Renal cortical epithelial cell (primary cell): ENCODE measurements at places on chromosomes 7 and 10. TPM values are rescaled to one million over a fixed set of nuclear protein-coding genes. Genes with fewer than 3 reads are reported as not detected.
A peak's percentile ranks its signal among the peaks of the same experiment; 100 is the strongest.

TMEM196 gene
- total RNA-seq: 0.17 and 1.2 TPM in 2 replicates

GRCh38 chr7:110573862-110574528 is 516.9 kb upstream of the LRRN3 start:
- DNase-seq: peak; percentile 89

- DNase-seq: peak; percentile 76
These were observed 722 bp downstream of the AGR2 start for GRCh38 chr7:16803881-16804673.

- DNase-seq: peak; percentile 100
These were observed 866.4 kb downstream of the LRMDA start for GRCh38 chr10:76297780-76298281.

DNA sequence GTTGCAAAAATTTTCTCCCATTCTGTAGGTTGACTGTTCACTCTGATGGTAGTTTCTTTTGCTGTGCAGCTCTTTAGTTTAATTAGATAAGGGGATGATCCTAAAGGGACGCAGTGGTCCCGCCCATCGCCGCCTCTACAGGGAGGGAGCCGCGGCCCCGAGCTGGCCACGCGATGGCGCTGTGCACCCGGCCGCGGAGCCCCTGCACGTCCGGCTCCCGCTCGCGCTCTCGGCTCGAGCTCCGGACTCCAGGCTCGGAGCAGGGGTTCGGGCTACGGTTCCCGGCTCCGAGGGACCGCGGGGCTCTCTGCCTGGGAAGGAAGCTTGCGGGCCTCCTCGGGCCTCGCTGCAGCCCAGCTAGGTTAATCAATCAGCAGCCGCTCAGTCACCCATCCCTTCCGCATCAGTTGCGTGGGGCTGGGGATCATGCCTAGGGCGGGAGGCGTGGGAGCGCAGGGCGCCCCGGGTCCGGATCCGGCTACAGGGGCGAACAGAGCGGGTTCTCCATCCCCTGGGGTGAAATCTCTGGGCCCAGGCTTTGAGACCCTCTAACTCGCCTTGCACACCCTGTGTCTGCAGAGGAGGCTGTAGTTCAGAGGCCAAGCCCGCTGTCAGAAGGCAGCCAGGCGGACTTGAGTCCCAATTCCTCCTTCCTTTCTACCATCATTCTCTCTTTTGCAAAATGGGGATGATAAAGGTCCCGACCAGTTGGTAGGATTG is 97.9 kb downstream of the WDR11 start:
- peak; percentile 24 for DNase-seq

DNA sequence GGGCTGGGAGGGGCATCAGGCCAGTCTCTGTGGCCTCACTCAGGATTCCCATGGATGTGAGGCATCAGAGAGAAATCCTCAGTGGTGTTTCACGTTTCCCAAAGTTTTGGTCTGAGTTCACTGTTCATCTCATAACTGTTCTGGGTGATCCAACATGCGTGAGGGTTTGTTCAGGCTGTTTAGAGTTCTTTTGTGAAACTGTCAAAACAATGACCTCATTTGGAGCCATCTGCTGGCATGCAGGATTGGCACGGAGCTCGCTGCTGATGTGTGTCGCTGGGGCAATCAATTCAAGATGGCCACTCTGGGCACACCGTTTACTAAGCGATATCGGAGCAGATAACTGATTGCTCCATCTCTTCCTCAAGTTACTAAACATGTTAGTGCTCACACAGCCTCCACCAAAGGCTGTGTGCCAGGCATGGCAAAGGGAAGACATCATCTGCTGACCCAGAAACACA is 365.6 kb downstream of the WDR11 start:
- no peak for DNase-seq

KLF14 gene
- 0.05 TPM in 1 of 2 replicates, not detected in the other for total RNA-seq

DNA sequence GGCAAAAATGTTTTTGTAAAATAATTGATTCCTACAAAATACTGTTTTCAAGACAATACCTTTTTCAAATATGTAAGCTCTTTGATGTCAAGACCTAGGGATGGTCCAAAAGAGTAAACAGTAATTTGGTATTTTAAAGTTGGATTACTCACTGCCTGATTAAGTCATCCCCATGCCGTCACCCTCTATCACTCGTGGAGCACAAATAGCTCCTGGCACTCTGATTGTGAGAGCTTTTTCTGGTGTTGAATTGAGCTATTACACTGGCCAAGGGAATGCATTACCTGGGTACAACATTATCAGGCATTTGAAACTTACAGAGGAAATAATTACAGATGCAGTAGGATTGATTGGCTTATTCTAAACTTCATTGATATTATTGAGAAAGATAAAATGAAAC is 231.9 kb upstream of the GRM3 start:
- peak; percentile 1 for DNase-seq

GIGYF1 gene
- total RNA-seq: 7.3 and 26.1 TPM in 2 replicates

HNRNPA2B1 gene
- 72.9 and 220 TPM in 2 replicates for total RNA-seq

GRCh38 chr10:43226851-43227845 is 39.7 kb downstream of the RASGEF1A start:
- no peak for DNase-seq

GRCh38 chr10:86836044-86836443 is 79.6 kb downstream of the BMPR1A start:
- peak; percentile 11 for DNase-seq

GRCh38 chr10:3249307-3249889 is 76.8 kb upstream of the PITRM1 start:
- DNase-seq: no peak

CNNM2 gene
- 1.7 and 11.6 TPM in 2 replicates for total RNA-seq

DNA sequence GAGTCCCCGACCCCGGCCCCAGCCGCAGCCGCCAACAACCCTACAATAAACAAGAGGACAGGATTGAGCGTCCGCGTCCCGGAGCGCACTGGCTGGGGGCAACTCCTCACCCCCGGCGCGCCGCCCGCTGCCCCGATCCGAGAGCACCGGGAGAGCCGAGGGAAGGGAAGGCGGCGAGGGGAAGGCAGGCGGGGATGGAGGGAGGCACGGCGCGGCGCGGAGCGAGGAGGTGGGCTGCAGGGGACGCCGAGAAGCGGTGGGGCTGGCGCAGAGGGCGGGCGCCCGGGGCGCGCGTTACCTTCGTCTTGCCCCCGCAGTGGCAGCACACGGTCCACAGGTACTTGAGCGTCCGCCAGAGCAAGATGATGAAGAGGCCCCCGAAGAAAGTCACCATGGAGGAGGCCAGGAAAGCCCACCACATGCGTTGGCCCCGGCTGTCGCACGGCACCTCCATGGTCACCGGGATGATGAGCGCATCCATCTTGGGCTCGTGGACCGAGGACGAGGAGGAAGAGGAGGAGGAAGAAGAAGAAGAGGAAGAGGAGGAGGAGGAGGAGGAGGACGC is 559 bp downstream of the KCNMA1 start:
- DNase-seq: no peak

DNA sequence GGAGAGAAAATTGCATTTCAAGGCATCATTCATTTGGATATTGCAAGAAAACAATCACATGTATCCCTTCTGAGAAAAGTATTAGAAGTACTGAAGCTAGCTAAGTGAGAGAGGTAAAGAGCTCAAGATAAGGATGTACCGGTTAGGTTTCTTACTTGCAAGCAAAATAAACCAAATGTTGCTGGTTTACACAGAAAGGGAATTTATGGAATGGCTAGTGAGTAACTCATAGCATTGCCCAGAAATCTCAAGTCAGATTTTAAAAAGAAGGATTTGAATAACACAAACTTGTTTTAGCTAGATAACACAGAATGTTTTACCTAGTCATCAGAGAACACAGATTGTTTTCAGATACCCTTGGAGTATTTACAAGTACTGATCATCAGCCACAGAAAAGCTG is 30.6 kb downstream of the KLHL7 start:
- DNase-seq: no peak

- peak; percentile 71 for DNase-seq
These were observed 1.0 kb upstream of the LRRN3 start for GRCh38 chr7:111089822-111090426.

- DNase-seq: no peak
These were observed 16.8 kb downstream of the GTF2IRD1 start for GRCh38 chr7:74470504-74470903.

DNA sequence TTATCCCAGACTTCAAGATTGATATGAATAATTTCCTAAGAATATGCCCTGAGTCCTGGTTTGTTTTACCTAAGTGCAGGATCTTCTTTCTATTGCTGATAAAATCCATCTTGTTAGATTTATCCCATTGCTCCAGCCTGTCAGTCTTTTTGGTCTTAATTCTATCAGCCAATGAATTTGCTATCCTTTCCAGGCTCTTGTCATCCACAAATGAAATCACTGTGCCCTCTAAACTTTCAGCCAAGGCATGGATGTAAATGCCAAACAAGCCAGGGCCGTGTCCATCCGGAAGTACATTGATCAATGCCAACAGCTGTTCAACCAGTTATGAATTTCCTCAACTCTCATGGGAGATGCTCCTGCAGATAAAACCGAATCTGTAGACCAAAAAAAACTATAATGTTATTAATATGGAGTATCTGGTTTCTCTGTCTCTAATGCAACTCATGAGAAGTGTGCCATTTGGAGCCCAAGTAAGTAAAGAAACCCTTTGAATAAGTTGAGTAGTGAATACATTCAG is 40.0 kb downstream of the NPY start:
- DNase-seq: no peak

- peak; percentile 76 for DNase-seq
These were observed 21.1 kb downstream of the CHUK start for GRCh38 chr10:100208276-100208675.

GRCh38 chr10:89518108-89518507 is 17.3 kb downstream of the SLC16A12 start:
- no peak for DNase-seq

- DNase-seq: no peak
These were observed 82.0 kb downstream of the ARL4A start for GRCh38 chr7:12769444-12769843.

GRCh38 chr10:2128991-2129390 is 391.7 kb upstream of the ADARB2 start:
- no peak for DNase-seq

VIPR2 gene
- 0.10 TPM in 1 of 2 replicates, not detected in the other for total RNA-seq

DNA sequence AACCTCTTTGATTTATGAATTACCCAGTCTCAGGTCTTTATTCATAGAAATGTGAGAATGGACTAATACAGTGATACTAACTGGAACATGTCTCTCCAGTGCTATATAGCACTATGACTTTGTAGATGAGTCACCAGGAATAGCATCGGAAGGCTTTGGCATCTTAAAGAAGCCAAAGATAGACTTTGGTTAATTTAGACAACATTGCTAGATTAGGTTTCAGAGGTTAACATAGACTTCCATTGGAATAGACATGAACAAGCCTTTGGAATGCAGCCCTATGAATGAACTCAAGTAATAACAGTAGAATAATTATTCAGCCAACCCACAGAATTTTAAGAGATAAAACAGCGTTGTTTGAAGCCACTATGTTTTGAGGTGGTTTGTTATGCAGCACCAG is 169.2 kb downstream of the HGF start:
- DNase-seq: no peak

COL17A1 gene
- 0.89 and 3.3 TPM in 2 replicates for total RNA-seq

DNA sequence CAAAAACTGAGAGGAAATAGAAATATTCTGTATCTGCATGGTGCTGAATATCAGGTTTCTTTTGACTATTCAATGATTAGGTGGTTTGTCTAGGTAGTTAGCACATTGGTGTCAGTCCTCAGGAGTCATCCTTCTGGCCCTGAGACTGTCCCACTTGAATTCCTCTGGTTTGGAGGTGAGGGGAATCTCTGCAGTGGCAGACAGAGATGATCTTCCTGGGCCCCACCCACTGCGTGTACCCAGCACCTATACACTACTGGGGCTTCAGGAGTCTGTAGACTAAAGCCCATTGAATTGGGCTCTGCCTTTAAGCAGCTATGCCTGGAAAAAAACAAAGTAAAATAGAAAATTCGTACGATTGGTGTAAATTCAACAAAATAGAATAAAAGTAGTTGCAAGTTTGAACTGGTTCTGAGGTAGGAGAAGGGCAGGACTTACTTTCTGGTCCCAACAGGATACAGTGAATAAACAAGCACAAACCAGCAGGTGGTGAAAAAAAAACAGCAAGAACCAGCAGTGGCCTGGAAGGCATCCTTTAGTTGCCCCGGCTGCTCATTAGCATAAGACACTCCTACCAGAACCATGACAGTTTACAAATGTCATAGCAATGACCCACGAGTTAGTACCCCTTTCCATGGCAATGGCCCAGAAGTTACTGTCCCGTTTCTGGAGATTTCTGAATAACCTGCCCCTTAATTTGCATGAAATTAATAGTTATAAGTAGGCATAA is 1.7 kb downstream of the LIPM start:
- DNase-seq: no peak

EPDR1 gene
- total RNA-seq: 83.4 and 90.1 TPM in 2 replicates
